Cortex of kidney (tissue), 1 donor: ENCODE measurements at places on chromosomes 6 and 20.

GRCh38 chr6:156627524-156627923, 149.7 kb upstream of the ARID1B start:
- no peak for DNase-seq

- DNase-seq, result no peak
Measured at GRCh38 chr6:4402477-4402976, 267.2 kb upstream of the ECI2 start.

DNA sequence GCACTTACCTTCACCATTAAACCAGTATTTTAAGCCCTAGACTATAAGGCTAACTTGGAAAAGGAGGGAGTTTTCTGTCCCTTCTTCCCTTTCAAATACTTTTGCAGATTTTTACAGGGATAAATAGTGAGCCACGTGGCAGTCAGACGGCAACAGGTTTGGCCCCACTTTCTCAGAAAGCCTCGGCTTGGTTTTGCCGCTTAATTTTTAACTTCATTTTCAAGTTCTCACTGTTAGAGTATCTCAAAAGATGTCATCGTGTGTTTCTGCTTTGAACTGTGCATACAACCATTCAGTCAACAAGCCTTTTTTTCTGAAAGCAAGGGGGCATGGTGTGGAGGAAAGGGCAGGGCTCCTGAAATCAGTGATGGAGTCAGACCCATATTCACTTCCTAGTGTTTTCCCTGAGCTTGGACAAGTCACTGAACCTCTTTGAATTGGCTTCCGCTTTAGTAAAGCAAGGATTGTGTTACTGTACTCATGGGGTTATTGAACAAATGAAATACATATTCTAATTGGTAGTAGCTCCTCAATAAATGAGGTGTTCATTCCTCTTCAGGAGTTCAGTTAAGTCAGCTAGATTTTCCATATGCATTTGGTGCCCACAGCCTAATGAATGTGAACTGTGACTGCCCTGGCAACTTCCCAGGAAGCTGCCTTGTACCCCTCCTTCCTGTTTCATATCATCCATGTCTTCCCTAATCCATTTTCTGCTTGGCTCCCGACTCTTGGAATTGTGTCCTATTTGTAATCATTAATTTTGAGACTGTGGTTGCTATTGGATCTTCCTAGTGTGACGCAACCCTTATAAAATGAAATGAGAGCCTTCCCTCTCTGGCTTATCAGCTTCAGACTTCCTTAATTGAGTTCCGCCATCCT, at the start of gene SLC17A2:
TSS of gene SLC17A2 (minus strand) at position 160 of the 879 bp plus-strand sequence. CDS start 4,895 bp downstream, outside the sequence.
- no peak for DNase-seq

GRCh38 chr20:25296094-25297093, 48.5 kb downstream of the PYGB start:
- no peak for DNase-seq

DNA sequence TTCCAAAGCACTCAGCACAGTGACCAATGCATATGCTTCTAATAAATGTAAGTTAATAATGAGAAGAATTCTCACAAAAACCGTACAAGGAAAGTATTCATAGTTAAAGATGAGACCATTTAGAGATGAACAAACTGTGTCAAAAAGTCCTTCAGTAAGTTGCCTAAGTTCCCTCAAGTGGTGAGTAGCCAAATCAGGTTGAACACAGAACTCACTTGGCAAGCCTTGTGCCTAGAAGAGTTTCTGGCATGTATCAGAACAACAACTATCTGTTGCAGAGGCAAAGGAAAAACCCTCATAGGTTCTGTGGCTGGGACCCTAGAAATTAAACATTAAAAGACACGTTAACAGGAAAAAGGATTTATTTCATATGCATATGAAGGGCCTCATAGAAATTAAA, 129.6 kb upstream of the DOK5 start:
- DNase-seq, result no peak

DNA sequence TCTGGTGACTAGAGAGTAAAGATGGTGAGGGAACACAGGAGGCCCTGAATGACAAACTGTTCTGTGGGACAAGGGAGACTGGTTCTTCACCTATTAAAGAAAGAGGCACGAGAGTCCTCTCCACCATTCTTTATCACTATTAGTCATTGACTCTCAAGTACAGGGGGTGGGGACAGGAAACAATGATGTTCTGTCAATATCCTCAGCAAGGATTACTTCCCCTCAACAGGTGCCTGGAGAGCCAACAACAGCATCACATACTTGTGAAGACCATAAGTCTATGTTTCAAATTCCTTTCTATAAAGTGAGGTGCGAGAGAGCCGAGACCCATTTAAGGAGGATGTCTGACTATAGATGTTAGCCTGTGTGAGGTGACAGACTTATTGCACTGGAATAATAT, 72.4 kb upstream of the TBC1D7 start:
- no peak for DNase-seq

DNA sequence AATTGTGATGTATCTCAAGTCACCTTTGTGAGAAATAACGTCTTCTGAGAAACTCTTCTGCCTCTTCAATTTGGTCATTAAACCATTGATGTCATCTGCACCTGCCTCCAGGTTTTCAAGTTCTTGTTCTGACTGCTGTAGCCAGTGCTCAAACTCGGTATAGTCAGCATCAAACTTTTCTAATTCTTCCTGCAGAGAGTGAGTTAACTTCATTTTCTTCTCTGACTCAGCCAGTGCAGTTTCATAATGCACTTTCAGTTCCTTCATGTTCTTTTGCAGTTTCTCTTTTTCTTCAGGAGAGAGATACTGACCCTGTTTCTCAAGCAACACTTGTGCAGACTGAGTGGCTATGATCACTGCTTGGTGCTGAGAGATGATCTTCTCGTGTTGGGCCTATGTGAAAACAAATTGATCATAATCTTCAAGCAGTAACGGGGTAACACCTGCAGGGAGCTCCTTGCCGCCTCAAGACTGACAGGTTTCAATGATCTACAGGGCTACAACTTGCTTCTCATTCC, 48.8 kb downstream of the DST start:
- no peak for DNase-seq

DNA sequence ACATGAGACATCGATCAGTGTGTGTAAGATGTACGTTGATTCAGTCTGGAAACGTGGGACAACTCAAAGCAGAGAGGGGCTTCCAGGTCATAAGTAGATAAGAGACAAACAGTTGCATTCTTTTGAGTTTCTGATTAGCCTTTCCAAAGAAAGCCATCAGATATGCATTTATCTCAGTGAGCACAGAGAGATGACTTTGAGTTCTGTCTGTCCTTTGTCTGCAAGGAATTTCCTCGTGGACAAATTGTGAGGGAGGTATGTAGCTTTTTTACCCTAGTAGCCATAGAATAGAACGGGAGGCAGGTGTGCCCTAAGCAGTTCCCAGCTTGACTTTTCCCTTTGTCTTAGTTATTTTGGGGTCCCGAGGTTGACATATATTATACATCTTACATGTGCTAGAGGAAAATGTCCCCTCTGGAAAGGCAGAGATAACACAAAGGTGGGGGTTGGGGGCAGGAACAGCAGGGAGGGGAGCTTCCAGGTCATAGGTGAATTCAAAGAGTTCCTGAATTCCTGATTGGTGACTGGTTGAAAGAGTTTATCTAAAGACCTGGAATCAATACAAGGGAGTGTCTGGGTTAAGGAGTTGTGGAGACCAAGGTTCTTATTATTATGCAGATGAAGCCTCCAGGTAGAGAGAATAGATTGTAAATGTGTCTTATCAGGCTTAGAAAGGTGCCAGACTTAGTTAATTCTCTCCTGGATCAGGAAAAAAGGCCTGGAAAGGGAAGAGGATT, 237.0 kb downstream of the NFATC2 start:
- DNase-seq, result no peak

GRCh38 chr6:160519603-160520042, 144.5 kb downstream of the LPA start:
- no peak for DNase-seq

DNA sequence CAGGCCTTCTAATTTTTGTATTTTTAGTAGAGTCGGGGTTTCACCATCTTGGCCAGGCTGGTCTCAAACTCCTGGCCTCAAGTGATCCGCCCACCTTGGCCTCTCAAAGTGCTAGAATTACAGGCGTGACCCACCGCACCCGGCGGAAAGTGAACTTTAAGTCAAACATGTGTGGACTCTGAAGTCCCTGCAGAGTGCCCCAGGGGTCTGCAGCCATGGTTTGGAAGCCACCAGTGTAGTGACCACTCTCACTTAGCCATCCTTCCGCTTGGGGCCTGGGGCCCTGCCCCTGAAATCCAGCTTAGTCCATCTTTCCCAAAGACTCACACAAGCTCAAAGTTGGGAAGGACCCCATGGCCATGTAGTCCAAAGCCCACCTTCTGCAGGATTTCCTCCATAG, 164.5 kb downstream of the GRM4 start:
- no peak for DNase-seq

- no peak for DNase-seq
Measured at GRCh38 chr6:35084511-35085203, 56.5 kb downstream of the TCP11 start.

DNA sequence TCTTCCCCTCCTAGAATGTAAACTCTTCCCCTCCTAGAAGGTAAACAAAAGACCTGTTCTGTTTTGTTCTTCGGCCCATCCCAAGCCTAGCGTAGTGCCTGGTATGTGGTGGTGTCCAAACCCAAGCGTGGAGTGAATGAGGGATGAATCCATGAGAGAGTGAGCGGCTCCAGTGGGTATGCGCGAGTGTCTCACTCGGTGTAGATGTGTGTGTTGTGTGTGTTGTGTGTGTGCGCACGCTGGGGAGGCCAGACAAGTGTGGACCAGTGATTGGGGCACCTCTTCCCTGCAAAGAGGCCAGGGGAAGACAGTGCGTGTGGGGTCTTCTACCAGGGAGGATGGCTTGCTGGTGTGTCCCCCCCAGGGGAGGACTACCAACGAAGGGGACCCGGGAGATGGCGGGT, 392 bp upstream of the SLC2A10 start:
- DNase-seq, result no peak

GRCh38 chr6:168926306-168926705, 327.3 kb downstream of the THBS2 start:
- no peak for DNase-seq

DNA sequence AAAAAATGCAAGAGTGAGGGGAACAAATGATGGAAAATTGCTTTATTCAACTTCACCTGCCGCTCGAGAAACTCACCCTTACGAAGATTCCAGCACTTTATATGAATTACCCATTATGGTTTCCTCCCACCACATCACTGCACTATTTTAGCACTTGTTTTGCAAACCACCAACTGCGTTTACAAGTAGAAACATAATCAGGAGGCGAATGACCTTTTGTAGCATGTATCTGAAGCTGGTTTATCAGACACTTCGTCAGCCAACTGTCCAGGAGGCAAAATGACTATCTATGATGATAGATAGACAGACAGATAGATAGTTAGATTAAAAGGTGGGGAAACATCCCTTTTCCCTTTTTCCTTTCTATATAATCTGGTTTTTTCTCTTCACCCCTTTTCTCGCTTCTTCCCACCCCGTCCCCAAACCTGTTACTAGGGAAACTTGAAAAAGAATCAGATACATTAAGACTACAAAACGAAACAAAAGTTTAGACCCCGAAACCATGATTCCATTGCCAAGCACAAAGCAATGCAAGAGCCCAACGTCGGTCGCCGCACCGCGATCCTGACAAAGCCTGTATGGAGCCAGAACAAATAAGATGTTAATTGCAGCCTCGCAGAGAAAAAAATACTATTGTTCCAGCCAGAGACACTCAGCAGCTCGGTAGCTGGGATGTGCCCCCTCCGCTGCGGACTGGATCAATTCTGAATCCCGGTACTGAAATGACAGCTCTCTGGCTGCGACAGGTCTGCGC, 933 bp upstream of the ADGRB3 start:
- no peak for DNase-seq

DNA sequence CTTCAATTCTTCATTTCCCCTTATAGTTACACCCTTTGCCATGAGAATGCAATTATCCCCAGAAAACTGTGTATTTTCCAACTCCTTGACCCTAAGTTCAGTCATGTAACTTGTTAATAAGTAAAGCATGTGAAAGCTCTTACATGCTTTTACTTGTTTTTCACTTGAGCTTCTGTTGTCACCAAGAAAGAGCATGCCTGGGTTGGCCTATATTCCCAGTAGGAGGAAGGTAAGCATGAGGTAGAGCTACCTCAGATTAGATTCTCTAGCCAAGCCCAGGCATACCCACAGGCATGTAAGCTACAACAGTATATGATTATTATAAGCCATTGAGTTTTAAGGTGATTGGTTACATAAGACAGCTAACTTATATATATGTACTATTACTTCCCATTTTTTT, 101.7 kb upstream of the SMLR1 start:
- no peak for DNase-seq

DNA sequence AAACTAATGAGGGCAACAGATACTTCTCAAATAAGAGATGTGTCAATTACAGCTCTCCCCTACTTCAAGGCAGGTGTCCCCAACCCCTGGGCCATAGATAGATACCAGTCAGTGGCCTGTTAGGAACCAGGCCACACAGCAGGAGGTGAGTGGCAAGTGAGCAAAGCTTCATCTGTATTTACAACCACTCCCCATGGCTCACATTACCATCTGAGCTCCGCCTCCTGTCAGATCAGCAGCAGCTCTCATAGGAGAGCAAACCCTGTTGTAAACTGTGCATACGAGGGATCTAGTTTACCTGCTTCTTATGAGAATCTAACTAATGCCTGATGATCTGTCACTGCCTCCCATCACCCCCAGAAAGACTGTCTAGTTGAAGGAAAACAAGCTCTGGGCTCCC, 422.1 kb downstream of the GJA1 start:
- no peak for DNase-seq

DNA sequence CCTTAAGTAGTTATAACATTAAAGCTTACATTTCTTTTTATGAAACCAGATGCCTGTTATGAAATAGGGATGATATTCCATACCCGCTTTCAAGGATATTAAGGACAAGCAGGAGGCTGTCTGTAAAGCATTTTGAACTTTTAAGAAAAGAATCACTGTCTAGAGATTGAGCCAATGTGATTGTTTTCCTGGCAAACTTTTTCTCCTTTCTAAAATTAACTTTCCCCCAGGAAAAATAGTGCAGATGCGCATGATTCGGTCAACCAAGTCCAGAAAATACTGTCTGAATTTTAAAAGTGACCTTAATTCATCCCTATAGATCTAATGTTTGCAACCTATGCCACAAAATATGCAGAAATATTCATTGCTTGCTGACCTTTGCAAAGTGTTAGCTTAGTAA, 15.1 kb upstream of the DEK start:
- DNase-seq, result no peak

GRCh38 chr6:129785756-129786135, 75.4 kb downstream of the TMEM244 start:
- DNase-seq, result no peak

DNA sequence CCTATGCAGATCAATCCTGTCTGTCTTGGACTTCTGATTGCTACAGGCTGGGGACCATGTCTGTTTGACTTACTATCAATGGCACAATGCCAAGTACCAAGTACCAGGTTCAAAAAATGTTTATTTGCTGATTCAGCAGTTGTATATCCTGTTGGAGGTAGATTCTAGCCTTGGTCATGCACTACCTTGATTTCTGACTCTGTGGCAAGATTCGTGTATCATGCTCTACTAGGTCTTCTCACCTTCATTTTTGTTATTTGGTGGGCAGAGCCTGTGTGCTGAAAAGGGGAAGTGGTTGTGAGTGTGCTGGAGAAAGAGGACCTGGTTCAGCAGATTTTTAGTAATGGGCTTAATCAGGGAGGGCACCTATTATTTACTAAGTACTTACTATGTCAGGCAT, 192.4 kb upstream of the MYLIP start:
- no peak for DNase-seq

GRCh38 chr6:4369616-4370015, 234.2 kb upstream of the ECI2 start:
- DNase-seq, result no peak

- no peak for DNase-seq
Measured at GRCh38 chr20:38392356-38392755, 42.8 kb downstream of the SNHG17 start.

- DNase-seq, result no peak
Measured at GRCh38 chr6:117910549-117910948, 3.5 kb downstream of the SLC35F1 start.

- no peak for DNase-seq
Measured at GRCh38 chr6:3732345-3733141, 19.0 kb downstream of the PXDC1 start.
